ENCODE measurements at places on chromosomes 2 and 18.
A peak's percentile ranks its signal among the peaks of the same experiment; 100 is the strongest.

DNA sequence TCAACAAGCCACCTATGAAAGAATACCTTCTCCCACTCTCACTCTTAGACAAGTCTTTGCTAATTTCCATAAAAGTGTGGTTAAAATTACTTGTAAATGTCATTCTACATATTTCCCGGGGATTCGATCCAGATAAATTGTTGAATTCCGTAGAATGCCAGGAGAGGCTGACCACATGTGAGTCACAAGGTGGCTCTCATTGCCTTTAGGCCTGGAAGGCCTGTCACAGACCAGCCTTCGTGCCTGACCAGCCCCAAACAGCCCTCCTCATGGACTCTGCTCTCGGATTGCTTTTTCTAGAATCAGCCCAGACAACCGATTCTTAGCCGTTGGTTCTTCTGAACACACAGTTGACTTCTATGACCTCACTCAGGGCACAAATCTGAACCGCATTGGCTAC, 86.0 kb downstream of the RTN4 start:
- no peak for DNase-seq

GRCh38 chr2:181672255-181673008, 7.9 kb downstream of the NEUROD1 start:
- DNase-seq: no peak

DNA sequence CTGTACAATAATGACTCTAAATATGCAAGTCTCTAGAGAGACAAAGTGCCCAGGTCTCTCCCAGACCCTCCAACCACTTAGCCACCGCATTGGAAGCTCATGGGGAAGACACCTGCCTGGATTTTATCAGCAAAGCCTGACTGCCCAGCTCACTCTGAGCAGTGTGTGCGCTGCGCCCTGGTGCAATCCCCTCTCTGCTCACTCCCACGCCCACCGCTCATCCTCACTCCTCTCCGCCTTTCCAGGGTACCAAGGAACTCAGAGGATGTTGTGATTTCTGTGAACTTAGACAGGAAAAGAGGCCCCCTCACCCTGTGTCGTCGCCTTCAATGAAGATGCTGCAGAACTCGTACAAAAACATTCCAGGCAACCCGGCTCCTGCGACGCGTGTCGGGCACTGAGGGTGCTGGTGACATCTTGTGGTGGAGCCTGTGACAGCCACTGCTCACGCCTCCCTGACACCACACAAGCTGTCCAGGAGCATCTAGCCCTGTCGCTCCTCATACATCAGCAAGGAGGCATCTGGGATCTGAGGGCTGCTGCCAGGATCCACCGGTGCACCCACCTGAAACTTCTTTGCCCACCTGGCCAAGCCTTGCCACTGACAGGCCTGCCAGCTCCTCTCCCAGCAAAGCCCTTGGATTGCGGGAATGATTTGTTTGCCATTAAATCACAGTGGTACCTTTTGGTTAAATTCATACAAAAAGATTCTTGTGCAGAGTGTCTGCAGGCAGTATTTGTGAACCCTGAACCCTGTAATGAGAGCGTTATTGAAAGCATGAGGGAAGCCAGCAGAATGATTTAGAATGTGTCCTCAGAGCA, 220.4 kb downstream of the ZNF516 start:
- DNase-seq: peak; percentile 9

DNA sequence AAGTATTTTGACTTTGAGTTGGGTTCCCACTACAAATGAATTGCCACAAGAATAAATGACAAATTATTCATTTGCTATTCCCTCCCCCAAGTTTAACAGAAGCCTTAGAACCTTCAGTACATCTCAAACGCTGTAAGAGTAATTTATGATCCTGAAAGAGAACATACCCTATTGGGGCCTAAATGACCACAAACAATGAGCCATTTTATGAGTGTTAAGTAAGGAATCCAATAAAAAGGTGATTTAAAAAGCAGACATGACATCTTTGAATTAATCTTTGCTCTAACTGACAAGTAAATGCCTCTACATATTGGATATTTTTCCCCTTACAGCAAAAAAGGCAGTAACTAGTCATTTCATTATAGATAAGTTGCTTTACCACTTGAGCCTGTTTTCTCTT, 136.9 kb downstream of the NRXN1 start:
- DNase-seq: no peak

- no peak for DNase-seq
Measured at GRCh38 chr2:71892423-71892730, 255.3 kb downstream of the CYP26B1 start.

DNA sequence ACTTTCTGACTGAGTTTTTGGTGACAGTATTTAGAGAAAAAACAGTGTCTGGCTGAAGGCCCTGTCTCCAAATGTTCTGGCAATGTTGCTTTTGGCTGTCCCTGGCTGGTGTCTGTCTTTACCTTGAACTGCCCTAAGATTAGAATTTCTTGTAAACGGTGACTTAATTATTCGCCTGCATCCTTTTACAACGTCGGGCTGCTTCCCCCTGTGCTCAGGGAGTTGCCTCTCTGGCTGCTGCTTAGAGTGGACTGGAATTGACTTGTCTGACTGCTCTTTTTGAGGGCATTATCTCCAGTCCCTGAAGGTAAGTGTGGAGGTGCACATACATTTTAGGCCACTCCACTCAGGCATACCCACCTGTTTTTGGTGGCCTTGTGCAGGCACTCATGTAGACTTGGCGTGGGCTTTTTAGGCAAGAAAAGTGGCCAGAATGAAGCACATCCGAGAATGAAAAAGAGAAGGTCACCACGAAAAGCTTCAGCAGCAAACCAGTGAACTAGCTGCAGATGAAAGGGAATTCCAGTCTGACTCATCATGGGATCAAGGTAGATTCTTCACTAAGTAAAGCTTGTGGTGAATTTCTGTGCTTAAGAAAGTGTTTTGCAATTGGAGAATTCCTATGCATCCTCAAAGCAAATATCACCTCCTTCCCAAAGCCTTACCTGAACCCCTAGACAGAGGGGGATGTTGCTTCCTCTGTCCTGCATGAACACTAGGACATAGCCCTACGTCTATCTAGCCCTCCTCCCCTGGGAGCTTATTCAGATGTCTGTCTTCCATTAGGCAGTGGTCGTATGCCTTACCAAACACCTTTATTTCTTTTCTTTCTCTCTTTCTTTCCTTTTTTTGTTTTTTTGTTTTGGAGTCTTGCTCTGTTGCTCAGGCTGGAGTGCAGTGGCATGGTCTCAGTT, 230.3 kb upstream of the TRIB2 start:
- peak; percentile 72 for DNase-seq

- peak; percentile 100 for DNase-seq
Measured at GRCh38 chr2:24046930-24047702, at the start of gene WDCP. Gene WDCP (minus strand): TSS chr2:24047391. CDS start chr2:24039494, 7,897 bp downstream.

DNA sequence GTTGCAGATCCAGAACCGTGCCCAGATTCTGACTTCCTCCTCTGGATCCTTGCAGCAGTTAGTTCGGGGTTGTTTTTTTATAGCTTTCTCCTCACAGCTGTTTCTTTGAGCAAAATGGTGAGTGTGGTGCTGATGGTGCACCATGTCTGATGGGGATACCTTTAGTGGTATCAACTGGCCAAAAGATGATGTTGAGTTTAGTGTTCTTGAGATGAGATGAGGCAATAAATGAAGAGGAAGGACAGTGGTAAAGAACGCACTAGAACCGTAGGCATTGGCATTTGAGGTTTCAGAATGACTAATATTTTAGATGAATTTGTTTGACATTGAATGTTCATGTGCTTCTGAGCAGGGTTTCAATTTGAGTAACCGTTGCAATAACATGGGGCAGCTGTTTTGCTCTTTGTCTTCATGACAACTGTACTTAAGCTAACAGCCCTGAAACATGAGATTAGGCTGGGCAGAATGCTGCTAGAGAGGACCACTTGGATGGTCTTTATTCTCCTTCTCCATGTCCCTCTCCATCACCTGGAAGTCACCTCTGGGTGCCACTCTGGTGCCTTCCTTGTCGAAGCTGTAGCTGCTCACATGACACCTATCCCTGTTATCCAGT, 3.9 kb downstream of the CTLA4 start:
- no peak for DNase-seq

DNA sequence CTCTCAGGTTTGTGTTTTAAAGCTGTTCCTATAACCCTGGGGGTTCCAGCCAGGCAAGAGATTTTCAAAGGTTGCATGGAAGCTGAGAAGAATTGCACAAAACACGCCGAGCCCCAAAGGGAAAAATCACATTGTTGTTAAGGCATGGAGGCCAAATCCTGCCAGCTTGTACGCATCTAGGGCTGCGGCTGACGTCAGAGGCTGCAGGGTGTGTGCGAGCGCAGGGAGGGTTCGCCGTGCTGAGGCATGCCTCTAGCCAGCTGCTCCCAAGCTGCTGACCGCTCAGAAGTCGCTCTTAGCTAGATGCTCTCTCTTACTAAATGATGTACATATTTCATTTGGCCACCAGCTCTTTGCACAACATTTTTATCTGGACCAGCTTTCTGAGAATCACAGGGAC, 191.8 kb downstream of the LPIN1 start:
- no peak for DNase-seq

DNA sequence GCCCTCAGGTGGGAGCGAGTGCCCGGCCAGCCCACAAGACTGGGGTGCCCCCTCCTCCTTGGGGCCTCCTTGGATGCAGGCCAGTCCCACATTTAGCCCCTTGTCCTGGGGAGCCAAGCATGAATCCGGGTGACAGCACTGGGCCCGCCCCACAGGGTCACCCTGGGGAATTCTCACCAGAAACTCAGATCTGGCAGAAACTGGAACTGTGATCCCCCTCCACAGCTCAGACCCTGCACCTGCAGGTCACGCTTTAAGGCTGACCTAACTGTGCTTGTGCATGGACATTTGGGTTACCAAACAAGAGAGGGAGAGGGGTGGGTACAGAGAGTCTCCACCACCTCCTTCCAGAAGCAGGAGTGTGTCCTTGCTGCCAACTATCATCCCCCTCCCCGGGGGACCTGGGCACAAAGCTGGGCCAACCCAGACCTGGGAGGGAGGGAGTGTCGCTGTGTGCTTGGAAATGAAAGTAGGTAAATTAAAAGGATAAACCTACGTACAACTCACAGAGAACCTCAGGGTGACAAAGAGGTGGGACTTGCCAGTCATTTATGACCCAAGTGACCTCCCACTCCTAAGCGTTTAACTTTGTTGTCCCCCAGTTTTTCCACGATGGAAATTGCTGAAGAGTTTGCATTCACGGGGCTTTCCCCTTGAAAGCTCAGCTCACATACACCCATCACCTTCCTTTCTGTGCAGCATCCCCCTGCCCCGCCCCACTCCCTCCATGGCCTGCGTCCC, 9.1 kb downstream of the ITM2C start:
- no peak for DNase-seq

DNA sequence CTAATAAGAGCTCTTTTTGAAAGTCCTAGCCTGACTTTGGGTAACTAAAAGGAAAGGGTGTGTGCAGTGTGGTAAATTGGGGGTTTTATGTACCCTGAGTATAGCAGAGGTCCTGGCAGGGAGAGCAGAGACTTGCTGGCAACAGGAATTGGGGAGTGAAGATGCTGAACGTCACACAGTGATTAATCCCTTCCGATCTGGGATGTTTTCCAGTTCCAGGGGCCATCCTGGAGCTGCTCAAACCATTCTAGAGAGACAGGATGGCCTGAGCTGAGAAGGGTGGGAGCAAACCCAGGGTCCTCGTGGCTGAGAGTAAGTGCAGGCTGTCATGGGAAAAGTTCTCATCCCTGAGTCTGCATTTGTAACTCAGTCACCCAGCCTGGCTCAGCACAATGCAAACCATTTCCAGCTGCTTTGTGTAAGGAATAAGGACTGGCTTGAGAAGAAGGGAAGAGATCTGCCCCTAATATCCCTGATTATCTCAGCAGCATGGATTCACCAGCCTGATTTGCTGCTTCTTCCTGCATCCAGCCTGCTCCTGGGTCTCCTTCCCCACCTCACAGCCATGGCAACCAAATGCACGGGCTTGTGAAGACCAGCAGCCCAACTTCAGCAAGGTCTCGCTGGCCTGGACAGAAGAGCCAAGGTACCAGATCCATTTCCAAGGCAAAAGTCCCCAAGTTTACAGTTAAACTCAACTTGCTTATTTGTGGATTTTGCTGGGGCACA, 47.1 kb upstream of the CELF4 start:
- DNase-seq: no peak

DNA sequence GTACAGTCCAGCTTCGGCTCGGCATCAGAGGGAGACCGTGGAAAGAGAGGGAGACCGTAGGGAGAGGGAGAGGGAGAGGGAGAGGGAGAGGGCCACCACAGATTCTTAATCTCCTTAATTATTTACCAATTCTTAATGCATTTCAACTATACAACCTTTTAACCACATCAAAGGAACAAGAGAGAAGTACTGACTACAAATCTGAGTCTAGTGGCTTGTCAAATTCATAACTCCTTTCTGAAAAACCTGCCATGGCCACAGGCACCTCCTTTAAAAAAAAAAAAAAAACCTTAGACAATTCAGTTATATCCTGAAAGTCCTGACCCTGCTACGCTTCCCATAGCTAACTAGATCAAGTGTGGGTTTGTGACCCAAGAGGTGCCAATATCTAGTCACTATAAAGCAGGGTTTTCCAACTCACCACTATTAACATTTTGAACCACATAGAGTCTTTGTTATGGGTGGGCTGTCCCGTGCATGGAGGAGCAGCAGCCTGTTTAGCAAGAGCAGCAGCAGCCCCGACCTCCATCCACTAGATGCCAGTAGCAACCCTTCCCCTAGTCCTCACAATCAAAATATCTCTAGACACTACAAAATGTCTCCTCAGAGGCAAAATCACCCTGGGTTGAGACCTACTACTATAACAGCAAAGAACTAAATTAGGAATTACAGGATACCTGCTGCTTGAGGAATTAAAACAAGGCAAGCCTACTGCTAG, 6.8 kb downstream of the ESCO1 start:
- DNase-seq: peak; percentile 37

DNA sequence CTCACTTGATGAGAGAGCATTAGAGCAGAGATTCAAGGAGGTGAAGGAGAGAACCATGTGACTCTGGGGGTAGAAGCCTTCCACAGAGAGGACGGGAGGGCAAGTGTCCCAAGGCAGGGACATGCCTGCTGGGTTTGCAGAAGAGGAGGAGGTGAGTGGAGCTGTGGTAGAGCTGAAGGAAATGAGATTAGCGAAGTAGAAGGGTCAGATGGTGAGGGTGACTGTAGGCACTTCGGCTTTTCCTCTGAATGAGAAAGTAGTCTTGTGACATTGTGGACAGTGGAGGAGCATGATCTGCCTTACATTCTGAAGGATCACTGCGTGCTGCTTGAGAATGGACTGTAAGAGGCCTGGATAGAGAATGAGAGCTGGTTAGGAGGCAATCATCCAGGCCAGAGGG, 126.0 kb downstream of the NXPH2 start:
- DNase-seq: no peak

Data from SW480 (cell line).